ENCODE measurements at places on chromosomes 16 and 17. TPM values are rescaled to one million over a fixed set of nuclear protein-coding genes. Genes with fewer than 3 reads are reported as not detected.

- H3K27me3 ChIP-seq, result no peaks in the 10 kb centered on the region
- no peak for DNase-seq
- no peak overlapping the region for H3K4me3 ChIP-seq
- H3K36me3 ChIP-seq, result no peaks in the 10 kb centered on the region
Measured at GRCh38 chr16:24188021-24188542, 68.1 kb upstream of the CACNG3 start.

DNA sequence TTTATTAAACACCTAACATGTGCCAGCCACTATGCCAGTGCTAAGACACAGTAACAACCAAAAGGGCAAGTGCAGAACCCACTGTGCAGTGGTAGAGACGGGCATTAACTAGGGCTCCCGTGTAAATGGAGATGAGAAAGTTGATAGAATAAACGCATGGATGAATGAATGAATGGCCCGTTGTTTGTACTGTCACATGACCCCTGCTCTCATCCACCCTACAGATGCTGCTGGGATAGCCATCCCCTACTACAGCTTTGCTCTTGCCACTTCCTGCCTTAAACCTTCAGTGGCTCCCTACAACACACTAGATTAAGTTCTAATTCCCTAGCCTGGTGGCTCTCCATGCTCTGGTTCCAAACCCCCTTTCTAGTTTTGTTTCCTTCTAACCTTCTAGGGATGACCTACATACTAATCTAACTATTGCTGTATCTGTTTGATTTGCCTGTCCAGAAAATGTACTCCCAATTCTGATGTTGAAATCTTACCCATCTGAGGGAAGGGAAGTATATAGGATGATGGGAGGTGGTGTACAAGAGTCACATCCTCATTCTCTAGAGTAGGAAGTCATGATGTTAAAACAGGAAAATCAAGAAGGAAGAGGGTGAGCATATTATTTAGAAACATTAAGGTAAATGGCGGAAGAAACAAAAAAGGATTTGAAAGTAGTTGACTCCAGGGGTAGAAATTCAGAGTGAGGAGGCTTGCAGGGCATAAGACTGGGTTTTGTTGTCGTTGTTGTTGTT, 11.4 kb upstream of the TNRC6C start:
- peaks cover 4% of the 10 kb centered on the region for H3K27me3 ChIP-seq
- no peak for DNase-seq
- H3K4me3 ChIP-seq, result no peak overlapping the region
- no peaks in the 10 kb centered on the region for H3K36me3 ChIP-seq

DNA sequence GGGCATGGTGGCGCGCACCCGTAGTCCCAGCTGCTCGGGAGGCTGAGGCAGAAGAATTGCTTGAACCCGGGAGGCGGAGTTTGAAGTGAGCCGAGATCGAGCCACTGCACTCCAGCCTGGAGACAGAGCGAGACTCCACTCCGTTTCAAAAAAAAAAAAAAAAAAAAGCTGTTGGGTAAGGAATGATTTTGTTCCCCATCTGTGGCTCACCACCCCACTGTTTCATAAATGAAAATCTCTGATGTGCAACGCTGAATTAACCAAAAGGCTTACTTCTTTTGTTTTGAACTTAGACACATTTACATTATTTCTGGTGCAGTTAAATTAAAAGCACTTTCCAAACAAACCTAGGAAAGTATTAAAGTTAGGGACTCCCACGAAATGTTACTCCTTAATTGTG, 1.2 kb upstream of the METTL9 start:
- peaks cover 4% of the 10 kb centered on the region for H3K27me3 ChIP-seq
- H3K36me3 ChIP-seq, result no peaks in the 10 kb centered on the region
- peaks cover 21% of the 10 kb centered on the region for H3K4me1 ChIP-seq
- no peak for DNase-seq

- H3K4me1 ChIP-seq, result peaks cover 27% of the 10 kb centered on the region
- no peaks in the 10 kb centered on the region for H3K36me3 ChIP-seq
- H3K27me3 ChIP-seq, result no peaks in the 10 kb centered on the region
- H3K4me3 ChIP-seq, result no peak overlapping the region
- DNase-seq, result no peak
- H3K27ac ChIP-seq, result no peak overlapping the region
Measured at GRCh38 chr16:70801611-70802010, 653 bp upstream of the VAC14 start.

DNA sequence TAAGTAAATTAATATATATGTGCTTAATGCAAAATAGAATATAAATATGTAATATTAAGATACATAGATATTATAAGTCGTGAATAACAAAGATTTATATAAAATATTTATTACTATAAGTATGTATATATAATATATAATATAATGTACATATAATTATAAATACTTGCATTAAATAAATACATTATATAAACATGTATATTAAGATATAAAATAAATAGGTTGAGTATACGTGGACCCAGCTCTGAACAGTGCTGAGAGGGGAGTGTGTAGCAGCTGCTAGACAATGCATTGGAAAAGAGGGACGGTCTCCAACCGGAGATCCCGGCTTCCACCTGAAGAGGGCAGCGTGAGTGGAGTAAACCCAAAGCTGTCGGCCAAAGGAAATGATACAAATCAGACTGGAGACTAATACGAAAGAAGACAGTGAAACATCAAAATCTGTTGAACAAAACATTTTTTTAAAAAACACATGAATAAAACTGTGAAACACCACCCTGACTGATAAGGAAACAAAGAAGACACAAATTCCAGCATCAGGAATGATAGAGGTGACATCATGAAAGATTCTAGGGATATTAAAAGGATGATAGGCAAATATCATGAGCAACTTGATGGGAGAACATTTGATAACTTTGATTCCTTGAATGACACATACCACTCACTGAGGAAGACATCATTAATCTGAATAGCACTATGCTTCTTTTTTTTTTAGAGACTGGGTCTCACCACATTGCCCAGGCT, 125.4 kb upstream of the CHMP6 start:
- H3K27ac ChIP-seq, result no peak overlapping the region
- no peaks in the 10 kb centered on the region for H3K27me3 ChIP-seq
- peak; percentile 84 for DNase-seq
- no peak overlapping the region for H3K4me3 ChIP-seq

- H3K36me3 ChIP-seq, result no peaks in the 10 kb centered on the region
- H3K27me3 ChIP-seq, result no peaks in the 10 kb centered on the region
- no peak overlapping the region for H3K27ac ChIP-seq
- no peak overlapping the region for H3K4me3 ChIP-seq
- no peak for DNase-seq
- H3K4me1 ChIP-seq, result no peaks in the 10 kb centered on the region
Measured at GRCh38 chr17:79116575-79117368, 42.1 kb downstream of the ENGASE start.

DNA sequence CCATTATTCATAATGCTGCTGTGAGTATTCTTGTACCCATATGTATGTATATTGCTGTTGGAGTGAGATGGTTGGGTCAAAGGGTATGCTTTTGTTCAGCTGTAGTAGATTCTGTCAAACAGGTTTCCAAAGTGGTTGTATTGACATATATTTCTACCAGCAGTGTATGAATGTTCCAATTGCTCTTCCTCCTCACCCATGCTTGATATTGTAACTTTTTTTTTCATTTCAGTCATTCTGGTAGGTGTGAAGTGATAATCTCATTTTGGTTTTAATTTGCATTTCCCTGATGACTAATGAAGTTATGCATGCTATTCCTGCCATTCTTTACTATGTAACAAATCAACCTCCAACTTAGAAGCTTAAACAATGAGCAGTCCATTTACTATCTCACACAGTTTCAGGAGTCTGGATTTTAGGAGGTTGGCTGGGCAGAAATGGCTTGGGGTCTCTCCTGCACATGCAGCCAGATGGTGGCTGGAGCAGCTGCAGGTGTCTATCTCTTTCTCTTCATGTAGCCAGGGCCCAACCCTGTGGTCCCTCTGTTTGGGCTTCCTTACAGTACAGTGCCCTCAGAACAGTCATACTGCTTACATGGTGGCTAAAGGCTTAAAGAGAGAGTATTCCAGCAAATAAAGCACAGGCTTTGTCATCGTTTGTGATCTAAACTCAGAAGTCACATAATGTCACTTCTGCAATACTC, 21.2 kb downstream of the ERAL1 start:
- DNase-seq, result no peak
- H3K36me3 ChIP-seq, result peaks cover 5% of the 10 kb centered on the region
- no peak overlapping the region for H3K4me3 ChIP-seq

GRCh38 chr17:38861399-38861843, 7.9 kb upstream of the RPL23 start:
- peaks cover 9% of the 10 kb centered on the region for H3K4me1 ChIP-seq
- no peaks in the 10 kb centered on the region for H3K27me3 ChIP-seq
- no peak overlapping the region for H3K27ac ChIP-seq
- H3K36me3 ChIP-seq, result no peaks in the 10 kb centered on the region

GRCh38 chr17:39352986-39353385, 48.4 kb downstream of the FBXL20 start:
- no peak overlapping the region for H3K4me3 ChIP-seq
- no peak overlapping the region for H3K27ac ChIP-seq
- H3K4me1 ChIP-seq, result peaks cover 14% of the 10 kb centered on the region
- DNase-seq, result no peak

DNA sequence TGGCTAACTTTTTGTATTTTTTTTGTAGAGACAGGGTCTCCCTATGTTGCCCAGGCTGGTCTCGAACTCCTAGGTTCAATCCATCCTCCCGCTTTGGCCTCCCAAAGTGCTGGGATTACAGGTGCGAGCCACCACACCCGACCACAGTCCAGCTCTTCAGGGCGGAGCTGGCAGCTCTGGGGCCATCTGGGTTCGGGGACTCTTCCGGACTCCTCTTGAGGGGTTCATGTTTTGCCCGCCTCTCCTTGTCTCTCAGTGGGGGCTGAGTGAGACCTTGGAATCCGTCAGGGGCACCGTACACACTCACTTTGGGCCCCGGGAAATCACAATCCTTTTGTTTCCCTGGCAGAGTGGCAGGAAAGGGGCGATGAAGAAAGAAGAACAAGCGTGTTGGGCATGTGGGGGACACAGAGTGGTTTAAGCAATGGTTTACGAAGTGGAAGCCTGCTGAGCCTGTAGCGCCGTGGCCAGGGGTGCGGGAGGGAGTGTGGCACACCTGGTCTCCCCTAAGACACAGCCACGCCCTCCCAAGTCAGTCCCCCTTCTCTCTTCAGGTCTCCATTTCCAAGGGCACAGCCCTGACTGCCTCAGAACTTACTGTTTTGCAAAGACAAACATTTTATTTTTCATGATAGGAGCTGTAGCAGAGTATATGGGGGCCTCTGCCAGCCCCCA, 26.1 kb downstream of the TNS4 start:
- no peaks in the 10 kb centered on the region for H3K36me3 ChIP-seq
- H3K27ac ChIP-seq, result no peak overlapping the region
- peaks cover 2% of the 10 kb centered on the region for H3K27me3 ChIP-seq
- DNase-seq, result no peak

- DNase-seq, result peak; percentile 62
- no peaks in the 10 kb centered on the region for H3K4me1 ChIP-seq
- no peak overlapping the region for H3K4me3 ChIP-seq
- no peaks in the 10 kb centered on the region for H3K36me3 ChIP-seq
- H3K27me3 ChIP-seq, result peaks cover 29% of the 10 kb centered on the region
- H3K27ac ChIP-seq, result no peak overlapping the region
Measured at GRCh38 chr17:79741751-79742588, 11.2 kb downstream of the ENPP7 start.

GRCh38 chr17:8820311-8821010, 21.3 kb upstream of the MFSD6L start:
- no peak overlapping the region for H3K4me3 ChIP-seq
- no peaks in the 10 kb centered on the region for H3K4me1 ChIP-seq
- no peak for DNase-seq

DNA sequence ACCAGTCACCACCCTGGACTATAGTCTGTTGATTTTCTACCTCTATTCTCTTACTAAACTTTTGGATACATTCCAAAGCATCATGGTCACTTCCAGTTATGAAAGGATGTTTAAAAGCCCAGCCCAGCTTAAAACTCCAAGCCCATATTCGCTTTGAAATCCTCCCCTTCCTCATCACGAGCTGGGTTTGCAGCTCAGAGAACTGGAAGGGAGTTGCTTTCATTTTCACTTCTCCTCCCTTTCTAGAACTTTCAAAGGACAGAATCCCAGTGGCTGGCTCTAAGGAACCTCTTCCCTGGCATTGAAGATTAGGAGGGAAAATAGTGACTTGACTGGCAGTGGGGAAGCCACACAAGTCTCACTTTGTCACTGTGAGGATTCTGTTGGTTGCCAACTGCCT, 100.1 kb upstream of the DYNLRB2 start:
- H3K4me1 ChIP-seq, result no peaks in the 10 kb centered on the region
- H3K4me3 ChIP-seq, result no peak overlapping the region
- no peak overlapping the region for H3K27ac ChIP-seq

Gene ARL5C
- total RNA-seq, result not detected

Gene C16orf54
- not detected for total RNA-seq

Gene PERCC1
- not detected for total RNA-seq

Gene GAS2L2
- total RNA-seq, result not detected

Gene CBFA2T3
- total RNA-seq, result not detected

Gene CD300H
- not detected for total RNA-seq

Gene NPB
- total RNA-seq, result not detected
